ENCODE measurements at places on chromosomes 16 and 17.
A peak's percentile ranks its signal among the peaks of the same experiment; 100 is the strongest.

DNA sequence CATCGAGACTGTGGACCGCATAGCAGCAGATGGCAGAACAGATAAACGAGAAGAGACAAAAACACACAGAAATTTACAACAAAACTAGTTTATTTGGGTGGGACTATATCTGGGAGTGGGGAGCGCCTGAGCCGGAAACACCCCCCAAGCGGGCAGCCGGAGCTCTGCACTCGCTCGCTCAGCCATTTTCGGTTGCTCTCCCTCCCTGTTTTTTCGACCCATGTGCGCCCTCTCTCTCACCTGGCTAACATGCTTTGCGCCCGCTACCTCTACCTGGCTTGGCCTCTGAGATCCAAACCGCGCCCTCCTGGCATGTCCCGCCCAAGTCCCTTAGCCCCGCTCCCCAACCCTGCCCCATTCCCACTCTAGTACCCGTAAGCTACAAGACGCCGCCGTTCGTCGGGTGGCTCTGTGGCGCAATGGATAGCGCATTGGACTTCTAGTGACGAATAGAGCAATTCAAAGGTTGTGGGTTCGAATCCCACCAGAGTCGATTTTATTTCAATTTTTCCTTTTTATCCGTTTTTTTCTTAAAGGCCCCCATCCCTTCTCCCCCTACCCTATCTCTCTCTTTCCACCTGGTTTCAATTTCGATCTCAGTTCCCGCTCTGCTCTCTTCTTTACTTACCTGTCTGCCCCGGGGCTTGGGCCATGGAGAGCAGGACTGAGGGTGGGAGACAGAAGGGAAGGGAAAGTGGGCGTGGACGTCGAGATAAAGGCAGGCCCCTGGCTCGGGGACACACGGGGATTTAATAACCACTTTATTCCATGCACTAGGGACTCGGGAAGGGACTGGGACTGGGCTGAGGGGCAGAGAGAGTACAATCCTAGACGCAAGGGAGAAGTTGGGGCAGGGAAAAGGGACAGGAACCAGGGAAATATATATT, 2.4 kb upstream of the ALOXE3 start:
- DNase-seq: peak; percentile 40

GRCh38 chr16:27237219-27238015, 31.2 kb downstream of the NSMCE1 start:
- DNase-seq: no peak

DNA sequence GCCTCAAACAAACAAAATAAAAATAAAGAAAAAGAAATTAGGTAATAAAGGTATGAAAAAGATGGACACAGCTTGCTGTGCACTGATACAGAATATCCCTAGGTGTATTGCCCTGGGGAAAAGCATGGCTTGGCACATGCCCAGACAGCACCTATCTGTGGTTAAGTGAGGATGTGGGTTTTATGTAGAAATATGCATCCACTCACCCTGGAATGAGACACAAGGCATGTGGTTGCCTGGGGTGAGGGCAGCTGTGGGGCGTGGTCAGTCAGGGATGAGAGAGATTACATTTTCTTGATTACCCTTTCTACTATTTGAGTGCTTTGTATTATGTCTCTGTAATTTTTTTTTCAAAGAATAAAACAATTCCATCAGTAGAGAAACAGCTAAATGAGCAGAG, 6.9 kb downstream of the PLLP start:
- no peak for DNase-seq

DNA sequence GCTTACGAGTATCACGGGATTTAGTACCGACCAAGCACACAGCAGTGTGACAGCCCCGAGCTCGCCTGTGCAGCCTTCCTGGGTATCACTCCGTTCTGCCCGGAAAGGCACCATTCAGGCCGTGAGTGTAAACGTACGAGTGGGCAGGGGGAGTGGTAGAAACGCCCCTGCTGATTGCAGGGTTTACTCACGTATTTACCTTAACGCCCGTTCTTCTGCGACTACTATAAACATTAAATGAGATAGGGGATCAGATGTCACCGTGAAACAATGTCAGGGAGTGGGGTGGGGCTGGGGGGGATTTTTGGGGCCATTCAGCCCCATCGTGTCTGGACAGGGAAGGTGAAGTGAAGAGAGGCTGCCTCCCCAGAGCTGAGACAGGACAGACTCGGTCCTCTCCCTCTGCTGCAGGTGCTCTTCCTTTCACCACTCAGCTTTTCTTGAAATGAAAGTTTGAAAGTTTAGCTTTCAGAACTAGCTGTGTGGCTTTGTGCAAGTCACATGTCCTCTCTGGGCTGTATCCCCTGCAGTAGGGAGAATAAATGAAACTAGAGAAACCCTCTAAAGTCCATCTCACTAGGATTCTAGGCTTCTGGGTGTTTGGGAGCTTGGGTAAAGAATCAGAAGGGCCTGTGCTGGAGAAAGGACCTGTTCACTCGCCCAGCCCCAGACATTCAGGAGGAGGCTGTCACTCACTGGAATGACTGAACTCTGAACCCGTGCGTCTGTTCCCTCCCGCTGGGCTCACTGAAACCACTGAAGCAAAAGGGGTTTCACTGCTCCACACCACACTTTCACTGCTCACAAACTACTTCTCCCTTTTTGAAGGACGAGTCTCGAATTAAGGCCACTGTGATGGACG, 66.7 kb downstream of the RPA1 start:
- no peak for DNase-seq

- no peak for DNase-seq
Observed at GRCh38 chr17:42438600-42439567, 15.8 kb upstream of the CAVIN1 start.

GRCh38 chr17:76716839-76717215, 6.1 kb upstream of the MXRA7 start:
- DNase-seq: no peak

DNA sequence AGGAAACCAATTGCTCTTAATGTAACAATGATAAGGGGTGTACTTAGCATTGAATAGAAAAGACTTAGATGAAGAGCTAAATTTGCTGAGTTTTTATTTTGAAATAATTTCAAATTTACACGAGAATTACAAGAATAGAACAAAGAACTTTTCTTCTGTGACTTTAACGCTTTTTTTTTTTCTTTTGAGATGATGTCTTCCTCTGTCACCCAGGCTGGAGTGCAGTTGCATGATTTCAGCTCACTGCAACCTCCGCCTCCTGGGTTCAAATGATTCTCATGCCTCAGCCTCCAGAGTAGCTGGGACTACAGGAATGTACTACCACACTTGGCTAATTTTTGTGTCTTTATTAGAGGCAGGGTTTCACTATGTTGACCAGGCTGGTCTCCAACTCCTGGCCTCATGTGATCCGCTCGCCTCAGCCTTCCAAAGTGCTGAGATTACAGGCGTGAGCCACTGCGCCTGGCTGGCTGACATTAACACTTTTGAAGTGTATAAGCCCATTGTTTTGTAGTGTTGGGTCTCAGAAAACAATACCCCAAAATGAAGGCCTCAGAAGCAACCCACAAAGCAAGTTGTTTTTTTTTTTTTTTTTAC, 2.1 kb downstream of the TEN1 start:
- DNase-seq: no peak

DNA sequence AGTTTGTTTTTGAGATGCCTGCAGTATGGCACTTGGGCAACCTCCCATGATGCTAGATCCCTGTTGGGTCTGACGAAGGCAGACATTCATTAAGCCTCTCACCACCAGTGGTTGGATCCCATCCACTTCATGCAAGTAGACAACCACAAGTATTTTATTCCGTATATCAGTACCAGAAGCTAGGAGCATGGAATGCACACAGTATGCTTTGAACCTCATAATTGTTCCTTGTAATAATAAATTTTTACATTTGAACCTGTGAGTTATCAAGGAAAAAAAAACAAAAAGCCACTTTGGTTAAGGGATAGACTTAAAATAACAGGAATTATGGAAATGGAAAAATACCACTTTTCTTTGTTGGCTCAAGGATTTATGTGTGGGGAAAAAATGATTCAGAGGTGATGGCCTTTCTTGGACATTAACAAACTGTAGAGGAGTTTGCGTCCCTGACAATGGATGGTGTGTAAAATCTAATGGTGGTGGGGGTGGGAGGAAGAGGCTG, 107.1 kb upstream of the KCNJ16 start:
- DNase-seq: no peak

- DNase-seq: no peak
Observed at GRCh38 chr16:65409510-65409909, 287.6 kb upstream of the CDH11 start.

DNA sequence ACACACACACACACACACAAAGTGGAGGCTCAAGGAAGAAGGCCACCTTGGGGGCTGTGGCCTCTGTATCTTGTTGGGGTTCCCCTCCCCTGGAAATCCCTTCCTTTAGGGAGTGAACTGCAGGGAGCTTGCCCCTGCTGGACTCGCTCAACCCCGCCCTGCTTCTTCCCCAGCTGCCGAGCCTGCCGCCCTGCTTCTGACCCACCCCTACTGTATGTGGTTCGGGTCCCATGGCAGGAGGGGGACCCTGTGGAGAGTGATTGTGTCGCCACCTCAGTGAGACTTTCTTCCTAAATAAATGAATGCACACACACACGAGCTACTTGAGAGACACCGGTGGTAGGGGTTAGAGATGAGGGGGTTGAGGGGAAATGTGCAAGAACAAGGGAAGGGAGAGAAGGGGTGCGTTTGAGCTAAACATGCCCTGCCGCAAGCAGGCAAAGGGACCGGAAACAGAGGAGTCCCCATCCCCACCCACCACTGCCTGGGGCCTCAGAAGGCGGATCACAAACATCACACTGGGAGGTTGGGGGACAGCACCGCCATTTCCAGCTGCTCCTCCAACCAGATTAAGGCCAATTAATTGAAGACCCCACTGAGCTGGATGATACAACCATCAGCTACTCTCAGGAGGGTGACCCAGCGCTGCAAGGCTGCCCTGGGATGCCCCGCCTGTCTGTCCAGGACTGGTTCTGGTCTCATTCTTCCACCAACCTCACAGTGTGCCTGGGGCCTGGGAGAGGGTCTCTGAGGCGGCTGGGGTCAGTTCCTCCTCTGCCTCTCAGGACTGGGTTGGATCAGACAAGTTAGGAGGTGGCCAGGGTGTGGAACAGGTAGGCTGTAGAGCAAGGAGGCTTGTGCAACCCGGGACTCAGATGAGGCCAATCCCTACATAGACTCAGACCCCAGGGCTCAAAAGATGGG, 98.9 kb downstream of the SDK2 start:
- DNase-seq: no peak

DNA sequence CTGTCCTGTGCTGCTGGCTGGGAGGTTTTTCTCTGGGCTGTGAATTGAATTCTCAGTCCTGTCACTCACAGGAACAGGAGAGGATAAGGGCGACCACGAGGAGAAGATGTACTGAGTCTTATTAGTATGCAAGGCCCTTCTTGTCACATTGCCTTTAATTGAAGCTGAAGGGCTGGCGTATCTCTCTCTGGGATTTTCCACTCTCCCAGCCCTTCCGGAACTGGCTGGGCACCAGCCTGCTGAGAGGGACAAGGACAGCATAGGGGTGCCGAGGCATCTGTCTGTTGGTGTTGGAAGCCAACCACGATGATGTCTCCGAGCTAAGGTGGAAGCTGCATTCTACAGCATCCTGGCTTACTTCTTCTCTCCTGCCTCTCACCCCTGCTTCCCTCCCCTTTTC, 33.2 kb downstream of the GPRC5B start:
- no peak for DNase-seq

DNA sequence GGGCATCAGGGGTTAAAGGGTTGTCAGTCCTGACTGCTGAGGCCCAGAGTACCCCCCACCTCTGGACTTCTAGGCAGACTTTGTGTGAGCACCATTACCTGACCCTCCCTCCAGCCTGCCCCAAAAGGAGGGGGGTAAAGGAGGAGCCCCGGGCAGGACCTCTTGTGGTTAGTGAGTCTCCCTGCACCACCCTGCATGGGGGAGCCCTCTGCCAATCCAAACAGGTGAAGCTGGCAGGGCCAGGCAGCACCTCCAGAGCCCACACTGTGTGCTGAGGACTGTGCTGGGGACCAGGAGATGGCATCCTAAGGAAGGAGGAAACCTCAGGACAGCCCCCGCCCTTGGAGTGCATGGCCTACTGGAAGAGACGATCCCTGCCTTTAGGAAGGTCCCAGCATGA, 2.6 kb upstream of the KRT14 start:
- no peak for DNase-seq

DNA sequence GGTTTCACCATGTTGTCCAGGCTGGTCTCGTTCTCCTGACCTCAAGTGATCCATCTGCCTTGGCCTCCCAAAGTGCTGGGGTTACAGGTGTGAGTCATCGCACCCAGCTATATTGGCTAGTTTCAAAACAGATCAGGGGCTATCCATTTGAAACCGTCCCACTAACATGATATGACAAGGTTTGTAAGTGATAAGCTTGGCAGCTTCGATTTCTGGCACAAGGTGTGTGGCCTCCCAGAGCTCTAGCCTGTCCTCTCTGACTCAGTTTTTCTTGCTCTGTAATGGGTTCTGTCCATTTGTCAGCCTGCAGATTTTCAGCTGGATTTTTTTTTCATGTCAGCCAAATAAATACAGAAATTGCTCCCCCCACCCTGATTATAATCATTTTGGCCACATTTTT, 31.8 kb upstream of the TENT4B start:
- DNase-seq: no peak

GRCh38 chr17:64111831-64112230, 18.1 kb downstream of the ERN1 start:
- DNase-seq: no peak

DNA sequence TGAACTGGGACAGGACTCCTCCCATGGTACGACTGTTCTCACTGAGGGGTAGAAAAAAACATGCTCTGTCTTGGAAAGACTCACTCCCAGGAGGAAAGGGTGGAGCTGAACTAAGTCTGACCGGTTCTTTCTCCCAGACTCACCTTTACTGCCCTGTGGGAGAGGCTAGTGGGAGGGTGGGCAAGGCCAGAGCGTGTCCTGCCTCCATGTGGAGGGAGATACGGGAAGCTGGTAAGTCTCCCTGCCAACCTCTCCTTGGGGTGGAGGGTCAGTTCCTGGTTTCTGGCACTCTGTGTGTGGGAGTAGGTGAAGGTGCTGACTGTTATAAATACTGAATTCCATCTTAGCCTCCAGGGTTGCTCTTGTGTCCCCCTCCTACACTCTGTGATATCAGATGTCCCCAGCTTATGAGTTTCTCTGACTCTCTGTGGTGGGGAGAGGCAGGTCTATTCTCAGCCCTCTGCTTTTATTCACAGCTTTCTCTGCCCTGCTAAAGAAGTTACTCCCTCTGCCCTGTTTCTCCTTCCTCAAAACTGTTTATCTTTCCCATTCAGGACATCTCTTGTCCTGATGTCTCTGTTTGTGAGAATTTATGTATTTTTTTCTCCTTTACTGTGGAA, 26.9 kb upstream of the FAM20A start:
- DNase-seq: no peak

GRCh38 chr17:39001703-39002637, 34.8 kb upstream of the FBXO47 start:
- no peak for DNase-seq
